ENCODE measurements at places on chromosomes 3 and 15. TPM values are rescaled to one million over a fixed set of nuclear protein-coding genes. Genes with fewer than 3 reads are reported as not detected.

Gene TIPARP
- 30.2 TPM for total RNA-seq

Gene B3GALNT1
- 22.3 TPM for total RNA-seq

Gene FAM81A
- 7.3 TPM for total RNA-seq

Gene PRTG
- total RNA-seq = 3.7 TPM

Gene LRRIQ4
- not detected for total RNA-seq

Gene CCR8
- total RNA-seq = not detected

Gene POC1A
- total RNA-seq = 3.6 TPM

Gene CHRM5
- total RNA-seq = not detected

Gene TRIM42
- not detected for total RNA-seq

Gene CHP1
- 146 TPM for total RNA-seq

Gene GPR149
- not detected for total RNA-seq

Gene SAMMSON
- not detected for total RNA-seq

Gene BSN
- 2.4 TPM for total RNA-seq

Gene ERC2
- total RNA-seq = 1.1 TPM

Gene CCR3
- not detected for total RNA-seq

DNA sequence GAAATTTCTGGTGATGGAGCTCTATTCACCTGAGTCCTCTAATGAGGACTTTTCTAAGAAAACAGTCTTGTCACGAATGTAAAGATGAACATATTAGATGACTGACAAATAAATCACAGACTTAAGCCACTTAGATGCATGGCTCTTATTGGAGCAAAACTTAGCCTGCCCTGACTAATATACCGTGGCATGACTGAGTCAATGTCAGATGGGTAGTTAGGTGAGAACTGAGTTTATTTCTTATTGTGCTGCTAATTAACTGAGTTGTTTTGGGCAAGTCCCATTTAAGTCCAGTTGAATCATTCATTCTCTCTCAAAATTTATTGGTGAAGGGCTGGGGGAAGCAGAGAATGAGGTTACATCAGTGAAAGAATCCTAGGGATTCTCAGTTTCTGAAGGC is 459.8 kb downstream of the MCTP2 start:
- no peak for DNase-seq

DNA sequence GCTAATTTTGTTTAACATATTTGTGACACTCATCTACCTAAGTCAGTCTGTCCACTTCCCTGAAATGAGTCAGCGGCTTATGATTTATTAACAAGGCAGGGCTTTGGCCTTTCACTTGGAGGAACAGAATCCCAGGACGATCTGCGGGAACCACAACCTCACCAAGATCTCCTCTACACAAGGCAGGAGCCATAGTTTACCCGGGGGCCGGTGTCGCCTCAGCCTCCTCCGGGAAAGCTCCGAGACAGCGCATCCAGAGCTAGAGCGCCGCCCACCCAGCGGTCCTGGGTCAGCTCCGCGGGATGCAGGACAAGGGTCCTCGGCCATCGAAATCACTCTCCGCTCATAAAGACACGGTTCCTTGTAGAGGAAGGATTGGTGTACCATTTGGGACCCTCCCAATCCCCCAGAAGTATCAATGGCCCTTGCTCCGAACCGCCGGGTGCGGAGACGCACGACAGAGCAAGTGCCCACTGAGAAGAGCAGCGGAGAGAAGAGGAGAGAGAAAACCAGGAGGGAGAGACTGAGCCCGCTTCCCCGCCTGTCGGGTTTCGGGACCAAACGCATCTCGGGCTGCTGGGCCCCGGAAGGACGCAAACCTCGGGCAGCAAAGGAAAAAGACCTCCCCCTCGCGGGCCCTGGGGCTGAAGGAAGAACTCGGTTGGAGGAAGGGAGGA is 13.1 kb upstream of the ALCAM start:
- DNase-seq = no peak

GRCh38 chr3:113218011-113218680 is 6.8 kb downstream of the BOC start:
- DNase-seq = no peak

DNA sequence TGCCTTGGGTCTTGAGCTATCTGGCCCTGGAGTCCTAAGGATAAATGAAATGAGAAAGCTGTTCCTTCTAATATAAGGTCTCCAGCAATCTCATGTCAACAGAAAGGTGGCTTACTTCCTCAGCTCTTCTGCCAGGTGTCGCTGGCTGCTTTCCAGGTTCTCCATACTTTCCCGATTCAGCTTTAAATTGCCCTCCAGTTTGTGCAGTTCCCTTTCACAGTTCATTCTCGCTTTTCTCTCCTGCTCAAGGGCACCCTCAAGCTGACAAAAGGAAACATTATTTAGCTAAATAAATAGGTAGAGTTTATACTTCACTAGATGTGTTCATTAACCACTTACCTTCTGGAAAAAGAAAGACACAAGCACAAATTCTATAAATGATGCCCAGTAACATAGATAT is 73.0 kb downstream of the MYH15 start:
- no peak for DNase-seq

- no peak for DNase-seq
Observed at GRCh38 chr15:96702589-96702988, 372.1 kb downstream of the NR2F2 start.

DNA sequence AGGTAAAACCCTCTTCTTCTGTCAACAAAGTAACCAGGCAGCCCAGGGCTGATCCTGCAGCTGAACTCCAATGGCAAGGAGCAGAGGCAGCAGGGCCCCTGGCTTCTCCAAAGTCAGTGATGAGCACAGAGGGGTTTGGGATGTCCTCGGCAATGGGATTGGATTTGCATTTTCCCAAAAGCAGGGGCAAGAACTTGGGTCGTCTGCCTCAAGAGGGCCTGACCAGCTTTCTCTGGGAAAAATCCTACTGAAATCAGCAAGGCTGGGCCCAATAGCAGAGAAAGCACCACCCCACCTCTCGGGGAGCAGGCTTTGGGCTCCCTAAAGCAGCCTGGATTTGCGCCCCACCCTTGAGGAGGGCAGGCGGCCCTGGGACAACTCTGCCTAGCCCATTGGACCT is 210.0 kb upstream of the IGF1R start:
- no peak for DNase-seq

GRCh38 chr3:1082108-1082507 is 10.7 kb upstream of the CNTN6 start:
- peak; percentile 49 for DNase-seq

- no peak for DNase-seq
Observed at GRCh38 chr15:66496951-66497501, 536 bp downstream of the SNAPC5 start.

DNA sequence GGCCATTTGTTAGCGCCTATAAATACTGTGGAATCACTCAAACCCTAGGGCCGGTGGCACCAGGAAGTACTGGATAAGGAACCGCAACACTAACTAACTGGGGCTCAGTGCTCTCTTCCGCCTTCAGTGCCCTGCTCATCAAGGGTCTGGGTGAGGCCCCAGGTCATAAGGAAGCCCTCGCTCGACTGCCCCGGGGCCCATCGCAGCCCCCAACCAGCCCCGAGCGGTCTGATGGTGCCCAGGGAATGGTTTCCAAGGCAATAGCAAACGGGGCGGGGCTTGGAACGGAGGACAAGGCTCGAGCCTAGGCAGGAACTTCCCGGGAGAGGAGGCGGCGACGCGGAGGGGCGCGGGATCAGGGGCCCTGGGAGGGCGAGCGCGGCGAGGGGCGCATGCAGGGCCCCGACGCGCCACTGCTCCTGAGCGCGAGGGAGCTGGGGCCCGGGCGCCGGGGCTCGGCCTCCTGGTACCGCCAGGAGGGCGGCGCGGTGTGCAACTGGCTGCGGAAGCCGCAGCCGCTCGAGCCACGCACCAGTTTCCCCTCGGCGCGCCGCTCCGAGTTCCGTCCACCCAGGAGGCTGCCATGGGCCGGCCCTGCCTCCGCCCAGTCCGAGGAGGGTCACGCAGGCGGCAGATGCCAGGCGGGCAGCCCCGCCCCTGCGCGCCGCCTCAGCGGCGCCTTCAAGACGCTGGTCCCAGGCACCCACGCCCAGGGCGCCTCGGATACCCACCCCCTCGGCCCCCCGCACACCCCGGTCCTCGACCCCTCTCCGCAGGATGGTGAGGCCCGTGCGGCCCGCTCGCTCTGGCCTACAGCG is at the start of gene TTLL3:
Gene TTLL3 (plus strand): TSS at position 648 of the 818 bp plus-strand sequence. CDS start 400 bp downstream, outside the sequence.
- peak; percentile 78 for DNase-seq

DNA sequence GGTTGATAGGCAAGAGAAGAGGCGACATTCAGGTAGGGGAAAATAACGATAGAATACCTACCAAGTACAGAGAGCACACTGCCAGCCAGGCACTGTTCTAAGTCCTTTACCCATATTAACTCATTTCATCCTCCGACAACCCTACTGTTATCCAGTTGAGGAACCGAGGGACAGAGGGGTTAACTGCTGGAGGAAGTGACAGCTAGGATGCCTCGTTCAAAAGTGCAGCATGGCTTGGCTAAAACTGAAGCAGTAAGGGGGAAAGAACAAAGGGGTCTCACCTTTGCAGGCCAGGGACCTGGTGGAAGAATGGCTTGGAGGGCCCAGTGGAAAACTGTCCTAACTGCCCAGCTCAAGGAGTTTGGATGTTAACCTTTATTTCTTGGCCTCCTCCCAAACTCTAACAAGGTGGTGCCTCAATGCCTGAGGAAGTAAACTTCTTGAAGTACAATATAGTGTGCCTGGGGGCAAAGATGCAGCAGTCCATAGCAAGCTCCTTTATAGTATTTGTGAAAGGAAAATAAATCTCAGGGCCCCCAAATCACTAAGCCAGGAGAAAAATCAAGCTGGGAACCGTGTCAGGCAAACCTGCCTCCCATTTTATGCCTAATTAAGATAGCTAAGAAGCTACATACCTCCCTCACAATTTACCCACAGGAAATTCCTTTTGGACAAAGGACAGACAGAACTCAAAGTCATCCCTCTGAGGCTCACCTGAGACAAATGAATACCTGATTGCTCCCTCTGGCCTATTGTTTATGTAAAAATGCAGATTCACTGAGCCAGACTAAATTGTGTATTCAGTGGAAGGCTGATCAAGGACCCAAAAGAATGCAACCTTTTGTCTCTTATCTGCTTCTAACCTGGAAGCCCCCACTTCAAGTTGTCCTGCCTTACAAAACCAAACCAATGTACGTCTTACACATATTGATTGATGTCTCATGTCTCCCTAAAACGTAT is 1.6 kb upstream of the ITGB5 start:
- DNase-seq = no peak

- no peak for DNase-seq
Observed at GRCh38 chr3:108966773-108967172, 13.1 kb upstream of the GUCA1C start.

GRCh38 chr3:108328821-108329486 is 32.6 kb downstream of the HHLA2 start:
- no peak for DNase-seq

DNA sequence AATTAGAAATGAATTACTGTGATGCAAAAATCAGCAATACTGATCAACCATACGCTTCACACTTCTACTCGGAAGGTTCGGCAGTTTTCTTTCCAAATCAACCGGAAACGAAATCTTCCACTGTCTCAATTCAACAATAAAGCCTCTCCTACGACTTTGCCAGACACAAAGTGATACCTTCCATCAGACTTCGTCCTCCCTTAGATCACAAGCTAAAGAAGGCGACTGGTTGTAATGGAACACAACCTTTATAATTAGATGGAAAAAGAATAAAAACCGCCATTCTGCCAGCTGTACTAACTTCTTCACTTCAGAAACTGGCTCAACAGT is 618 bp downstream of the PARL start:
- DNase-seq = no peak

GRCh38 chr15:71495398-71495780 is 315.0 kb upstream of the NR2E3 start:
- DNase-seq = no peak

DNA sequence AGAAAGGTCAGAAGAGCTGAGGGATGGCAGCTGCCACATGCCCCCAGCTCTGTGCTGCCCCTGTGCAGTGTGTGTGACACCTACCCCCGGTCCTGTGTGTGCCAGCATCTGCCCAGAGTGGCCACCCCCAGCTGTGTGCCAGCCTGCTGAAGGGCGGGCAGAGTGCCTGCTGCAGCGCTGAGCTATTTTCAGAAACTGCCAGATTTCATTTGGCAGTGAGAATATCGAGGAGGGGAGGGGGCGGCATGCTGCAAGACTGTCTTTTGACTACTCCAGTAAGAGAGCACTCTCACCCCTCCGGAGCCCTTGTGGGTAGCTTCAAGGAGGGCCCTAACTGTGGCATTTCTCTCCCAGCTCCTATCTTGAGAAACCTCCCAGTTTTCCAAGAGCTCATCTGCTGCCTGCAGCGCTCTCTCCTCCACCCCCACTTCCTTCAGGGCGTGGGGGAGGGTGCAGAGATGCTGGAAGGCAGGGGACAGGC is 25.2 kb upstream of the DOCK3 start:
- DNase-seq = no peak

DNA sequence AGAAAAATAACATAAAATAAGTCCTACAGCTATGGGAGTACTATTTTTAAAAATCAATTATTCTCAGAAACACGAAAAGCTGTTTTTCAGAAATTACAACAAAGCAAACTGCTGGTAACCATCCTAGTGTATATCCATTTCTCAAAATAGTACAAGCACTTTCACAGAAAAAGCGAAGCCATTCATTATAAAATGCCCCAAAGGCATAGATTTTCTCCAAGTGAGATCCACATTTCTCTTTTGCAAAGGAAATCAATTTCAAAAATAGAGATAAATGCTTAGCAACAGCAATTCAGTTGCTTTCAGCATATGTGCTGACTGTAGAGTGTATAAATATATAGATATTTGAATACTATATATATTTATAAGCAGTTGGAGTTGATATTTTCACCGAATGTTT is 1266.3 kb downstream of the SI start:
- no peak for DNase-seq

DNA sequence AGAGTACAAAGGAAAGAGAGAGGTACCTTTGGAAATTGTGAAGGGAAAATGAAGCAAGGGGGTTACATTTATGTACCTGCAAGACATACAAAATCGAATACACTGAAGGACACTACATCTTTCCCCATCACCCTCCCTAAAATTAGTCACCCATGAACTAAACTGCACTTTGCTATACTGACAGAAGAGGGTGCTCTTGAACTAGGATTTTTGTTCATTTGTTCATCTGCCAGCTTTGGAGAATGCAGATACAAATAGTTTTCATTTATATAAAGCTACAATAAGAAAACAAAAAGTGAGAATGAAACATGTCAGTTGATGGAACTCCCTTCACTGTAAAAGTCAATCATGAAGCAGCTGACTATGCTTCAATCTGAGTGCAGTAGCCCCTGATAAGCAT is 55.7 kb downstream of the PCCB start:
- no peak for DNase-seq

Measured in ureter (tissue), 1 donor.